Stimulated activated CD4-positive, alpha-beta T cell treated with anti-CD3 and anti-CD28 coated beads, Interleukin-15, amount 100 ng/mL, for 24 hours (primary cell): ENCODE measurements at places on chromosomes 2 and 18.
A peak's percentile ranks its signal among the peaks of the same experiment; 100 is the strongest.

DNA sequence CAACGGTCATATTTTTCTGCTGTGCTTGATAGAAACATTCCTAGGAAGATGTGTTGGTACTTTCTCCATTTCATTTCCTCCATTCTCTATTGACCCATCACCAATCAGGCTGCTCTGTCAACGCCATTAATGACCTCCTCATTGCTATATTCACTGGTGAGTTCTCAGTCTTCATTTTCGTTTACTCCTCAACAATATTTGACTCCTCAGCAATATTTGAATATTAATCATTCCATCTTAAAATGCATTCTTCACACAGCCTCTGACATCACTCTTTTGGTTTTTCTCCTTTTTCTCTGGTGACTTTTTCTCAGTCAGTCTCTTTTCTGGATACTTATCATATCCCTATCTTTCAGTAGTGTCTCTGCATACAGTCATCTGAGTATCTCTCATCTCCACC lies 323.5 kb upstream of the CRIM1 start:
- no peak for DNase-seq

DNA sequence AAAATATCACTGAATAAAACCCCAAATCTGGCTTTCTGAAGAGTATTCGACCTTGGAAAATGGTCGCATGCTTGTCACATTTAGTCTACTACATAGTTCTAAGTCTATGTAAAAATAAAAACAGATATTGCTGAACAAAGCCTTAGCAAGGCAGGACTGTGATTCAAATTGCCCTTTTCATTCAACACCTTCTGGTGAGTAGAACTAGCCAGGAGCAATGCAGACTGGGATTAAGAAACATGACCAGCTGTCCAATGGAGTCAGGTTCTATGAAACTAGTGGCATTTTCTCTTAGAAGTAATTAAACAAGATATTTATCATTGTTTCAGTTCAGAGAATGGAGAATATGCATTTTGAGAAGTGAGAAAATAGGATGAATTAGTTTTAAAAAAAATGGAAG lies 1260.5 kb upstream of the ACVR2A start:
- DNase-seq: no peak

DNA sequence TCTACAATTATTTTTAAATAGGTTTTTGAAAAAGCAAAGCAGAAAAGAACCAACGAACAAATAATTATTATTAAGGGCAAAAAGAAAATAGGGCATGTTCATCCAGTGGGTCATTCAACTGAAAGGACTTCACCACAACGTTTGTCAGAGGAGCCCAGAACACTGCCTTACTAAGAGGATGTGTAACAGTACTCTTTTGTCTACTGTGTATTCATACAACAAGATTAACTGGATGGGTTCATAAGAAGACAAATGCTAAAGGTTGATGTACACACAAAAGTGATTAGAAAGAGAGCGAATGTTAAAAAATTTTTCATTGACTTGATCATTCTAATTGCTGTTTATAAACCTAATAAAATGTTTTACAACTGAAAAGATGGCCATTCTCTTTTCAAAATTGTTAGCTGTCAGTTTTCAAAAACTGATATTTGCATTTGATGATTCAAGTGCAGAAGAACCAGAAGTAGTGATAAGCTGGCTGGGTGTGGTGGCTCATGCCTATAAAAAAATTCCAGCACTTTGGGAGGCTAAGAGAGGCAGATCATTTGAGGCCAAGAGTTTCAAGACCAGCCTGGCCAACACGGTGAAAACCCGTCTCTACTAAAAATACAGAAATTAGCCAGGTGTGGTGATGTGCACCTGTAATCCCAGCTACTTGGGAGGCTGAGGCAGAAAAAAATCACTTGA lies 33.1 kb downstream of the MGAT4A start:
- no peak for DNase-seq

GRCh38 chr2:218323526-218324472 lies 31.5 kb upstream of the TMBIM1 start:
- DNase-seq: no peak

GRCh38 chr2:105797298-105797819 lies 52.6 kb downstream of the NCK2 start:
- DNase-seq: peak; percentile 44

DNA sequence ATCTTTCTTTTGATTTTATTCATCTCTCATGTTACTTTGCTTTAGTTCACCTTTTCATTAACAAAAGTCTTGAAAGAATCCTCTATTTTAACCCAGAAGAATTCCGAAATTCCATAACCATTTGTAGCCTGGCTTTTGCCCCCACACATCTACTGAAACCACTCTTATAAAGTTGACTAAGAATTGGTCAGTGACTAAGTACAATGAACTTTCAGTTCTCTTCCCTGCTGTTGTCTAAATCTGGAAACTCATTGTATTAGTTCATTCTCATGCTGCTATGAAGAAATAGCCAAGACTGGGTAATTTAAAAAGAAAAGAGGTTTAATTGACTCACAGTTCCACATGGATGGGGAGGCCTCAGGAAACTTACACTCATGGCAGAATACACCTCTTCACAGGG lies 49.9 kb upstream of the PNPT1 start:
- DNase-seq: no peak
